ENCODE measurements at places on chromosomes 7 and 10.

GRCh38 chr7:47503281-47503680 is 78.6 kb downstream of the TNS3 start:
- DNase-seq, result no peak

- no peak for DNase-seq
Measured at GRCh38 chr7:5582532-5582935, 158.9 kb upstream of the TNRC18 start.

- DNase-seq, result no peak
Measured at GRCh38 chr7:27062946-27063345, 32.9 kb downstream of the HOXA1 start.

- no peak for DNase-seq
Measured at GRCh38 chr10:112649006-112649821, 202.2 kb downstream of the VTI1A start.

- DNase-seq, result no peak
Measured at GRCh38 chr10:71059943-71060342, 152.4 kb upstream of the UNC5B start.

- no peak for DNase-seq
Measured at GRCh38 chr10:1594372-1595241, 142.7 kb downstream of the ADARB2 start.

- no peak for DNase-seq
Measured at GRCh38 chr10:78712147-78712546, 356.6 kb upstream of the ZMIZ1 start.

DNA sequence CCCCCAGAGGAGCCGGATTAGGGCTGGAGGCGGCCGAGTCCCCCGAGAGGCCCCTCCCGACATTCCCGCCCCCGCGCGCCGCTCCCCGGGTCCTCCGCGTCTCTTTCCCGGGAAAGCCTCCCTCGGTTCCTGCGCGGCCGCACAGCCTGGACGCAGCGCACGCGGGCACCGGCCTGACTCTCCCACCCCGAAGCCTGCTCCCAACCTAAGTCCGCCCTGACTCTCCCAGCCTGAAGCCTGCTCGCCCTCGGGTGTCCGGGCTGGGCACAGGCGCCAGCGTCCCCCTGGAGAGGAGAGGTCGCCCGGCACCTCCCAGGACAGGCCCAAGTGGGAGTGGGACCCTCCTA is 441 bp upstream of the VENTX start:
- no peak for DNase-seq

DNA sequence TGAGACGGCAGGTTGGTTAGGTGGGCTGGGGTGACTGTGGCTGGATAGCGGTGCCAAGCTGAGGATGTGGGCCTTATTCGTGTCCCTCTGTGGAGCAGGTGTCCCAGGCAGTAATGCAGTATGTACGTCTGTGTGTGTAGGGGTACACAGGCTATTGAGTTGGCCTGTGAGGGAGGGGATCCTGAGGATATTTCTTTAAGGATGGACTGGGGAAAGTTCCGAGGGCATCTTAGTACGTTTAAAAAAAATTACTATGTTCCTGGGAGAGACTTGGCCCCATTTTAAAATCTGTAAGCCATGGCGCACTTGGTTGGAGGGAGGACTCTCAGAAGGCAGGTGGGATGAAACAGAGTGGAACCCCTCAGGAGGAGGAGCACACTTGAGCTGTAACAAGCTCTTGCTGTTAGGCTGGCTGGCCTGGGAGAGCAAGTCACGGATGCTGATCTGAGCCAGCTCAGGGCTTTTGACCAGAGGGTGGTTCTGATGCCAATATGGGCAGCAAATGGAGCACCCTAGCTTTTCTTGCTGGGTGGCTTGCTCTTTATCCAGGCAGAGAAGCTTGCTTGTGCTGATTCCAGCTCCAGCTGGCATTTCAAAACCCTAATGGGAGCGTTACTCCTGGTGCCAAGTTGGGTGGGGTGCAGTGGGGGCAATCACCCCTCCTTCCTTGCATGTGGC is 765 bp downstream of the WBP1L start:
- DNase-seq, result peak; percentile 30

- DNase-seq, result peak; percentile 34
Measured at GRCh38 chr10:91944880-91945630, 21.5 kb downstream of the BTAF1 start.

DNA sequence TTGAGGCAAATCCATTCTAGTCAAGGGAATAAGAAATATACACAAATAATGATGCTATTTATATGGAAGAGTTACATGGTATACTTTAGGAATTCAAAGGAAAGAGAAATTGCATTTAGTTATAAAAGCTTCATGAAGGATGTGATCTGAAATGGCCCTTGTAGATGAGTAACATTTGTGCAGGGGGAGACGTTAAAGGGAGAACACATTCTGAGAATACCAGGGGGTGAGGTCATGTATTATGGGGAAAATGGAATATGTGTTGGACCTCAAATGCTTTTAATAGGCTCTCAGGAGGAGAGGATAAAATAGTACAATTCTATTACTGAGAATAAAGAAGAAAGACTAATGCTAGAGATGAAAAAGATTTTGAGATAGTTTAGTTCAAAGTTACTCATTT is 122.5 kb upstream of the NOBOX start:
- DNase-seq, result no peak

DNA sequence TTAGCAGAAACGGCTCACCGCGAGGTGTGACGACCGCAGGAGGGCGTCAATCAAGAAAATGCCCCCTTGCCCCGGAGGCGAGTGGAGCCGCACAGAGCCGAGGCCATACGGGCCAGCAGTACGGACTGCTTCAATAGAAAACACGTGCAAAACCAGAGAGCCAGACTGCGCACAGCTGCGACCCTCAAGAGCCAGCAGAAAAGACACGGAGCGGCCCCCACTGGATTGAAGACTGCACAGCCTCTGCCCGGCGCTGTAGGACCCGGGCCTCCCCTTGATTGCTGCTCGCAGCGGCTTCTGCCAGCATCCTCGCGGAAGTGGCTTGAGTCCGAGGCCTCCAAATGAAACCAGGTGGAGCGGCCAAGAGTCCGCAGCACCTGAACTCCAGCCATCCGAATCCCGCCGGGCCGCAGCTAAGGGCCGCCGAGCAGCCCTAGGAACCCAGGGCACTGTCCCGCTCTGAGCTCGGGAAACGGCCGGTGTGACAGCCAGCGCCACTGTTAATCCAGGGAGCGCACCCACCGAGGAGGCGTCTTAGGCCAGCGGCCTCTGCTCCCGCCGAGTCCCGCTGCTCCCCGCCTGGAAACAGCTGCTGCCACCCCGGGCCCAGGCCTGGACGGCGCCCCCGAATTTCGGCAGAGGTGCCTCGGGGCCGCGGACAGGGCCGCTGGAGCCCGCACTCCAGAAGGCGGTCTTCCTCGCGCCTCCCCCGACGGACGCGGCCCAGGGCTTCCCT is 660 bp upstream of the HHEX start:
- peak; percentile 45 for DNase-seq

GRCh38 chr7:46993396-46993795 is 588.5 kb downstream of the TNS3 start:
- DNase-seq, result no peak

DNA sequence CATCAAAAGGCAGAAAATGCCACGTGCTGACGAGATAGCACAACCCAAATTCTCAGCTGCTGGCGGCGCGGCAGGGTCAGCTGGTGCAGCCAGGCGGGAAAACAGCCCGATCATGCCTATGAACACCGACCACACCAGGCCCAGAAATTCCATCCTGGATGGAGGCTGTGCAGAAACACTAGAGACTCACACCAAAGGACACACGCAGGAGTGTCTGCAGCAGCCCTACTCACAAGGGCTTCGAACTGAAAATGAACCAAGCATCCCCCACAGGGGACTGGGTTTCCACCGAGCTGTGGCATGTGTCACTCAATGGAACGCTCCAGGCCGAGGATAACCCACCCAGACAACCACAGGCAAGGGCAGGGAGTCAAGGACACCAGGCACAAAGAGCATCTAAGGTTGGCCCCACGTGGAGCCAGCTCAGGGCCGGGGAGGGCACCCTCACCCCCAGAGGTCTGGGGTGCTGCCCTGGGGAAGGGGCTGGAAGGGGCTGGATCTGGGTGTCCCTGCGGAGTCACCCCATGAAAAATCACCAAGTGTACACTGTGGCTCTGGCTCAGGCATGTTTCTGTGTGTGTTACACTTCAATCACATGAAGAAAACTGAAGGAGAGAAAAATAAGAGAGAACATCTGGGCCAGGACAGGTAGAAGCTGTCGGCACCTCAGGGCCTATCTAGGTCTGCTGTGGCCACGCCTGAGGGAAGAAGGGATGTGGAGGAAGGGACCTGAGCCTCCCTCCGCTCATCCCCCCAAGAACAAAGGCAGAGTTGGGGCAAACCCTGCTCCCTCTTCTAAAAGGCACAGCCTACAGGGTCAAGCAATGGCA is 33.0 kb downstream of the RASGEF1A start:
- DNase-seq, result peak; percentile 14

- DNase-seq, result no peak
Measured at GRCh38 chr10:61486738-61487396, 33.7 kb upstream of the TMEM26 start.

DNA sequence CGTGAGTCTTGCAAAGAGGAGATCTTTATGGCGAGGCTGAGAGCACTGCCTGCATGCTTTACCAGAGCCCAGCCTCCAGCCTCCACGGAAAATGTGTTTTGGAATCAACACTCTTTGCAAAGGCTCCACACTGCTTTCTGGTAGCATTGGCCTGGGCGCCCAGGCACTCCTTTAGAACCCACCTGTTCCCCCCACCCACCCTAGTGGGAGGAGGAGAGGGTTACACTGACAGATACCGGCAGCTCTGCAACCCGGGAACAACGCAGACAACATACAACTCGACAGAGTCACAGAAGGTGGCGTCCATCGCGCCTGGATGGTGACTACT is 5.5 kb upstream of the MNX1 start:
- no peak for DNase-seq

DNA sequence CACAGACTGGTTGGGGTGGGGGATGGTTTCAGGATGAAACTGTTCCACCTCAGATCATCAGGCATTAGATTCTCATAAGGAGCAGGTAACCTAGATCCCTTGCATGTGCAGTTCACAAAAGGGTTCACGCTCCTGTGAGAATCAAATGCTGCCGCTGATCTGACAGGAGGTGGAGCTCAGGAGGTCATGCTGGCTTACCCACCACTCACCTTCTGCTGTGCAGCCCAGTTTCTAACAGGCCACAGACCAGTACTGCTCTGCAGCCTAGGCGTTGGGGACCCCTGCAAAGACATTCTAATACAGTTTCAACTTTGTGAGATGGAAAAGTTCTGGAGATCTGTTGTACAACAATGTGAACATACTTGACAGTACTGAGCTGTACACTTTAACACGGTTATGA is 39.9 kb downstream of the STRA8 start:
- DNase-seq, result no peak

DNA sequence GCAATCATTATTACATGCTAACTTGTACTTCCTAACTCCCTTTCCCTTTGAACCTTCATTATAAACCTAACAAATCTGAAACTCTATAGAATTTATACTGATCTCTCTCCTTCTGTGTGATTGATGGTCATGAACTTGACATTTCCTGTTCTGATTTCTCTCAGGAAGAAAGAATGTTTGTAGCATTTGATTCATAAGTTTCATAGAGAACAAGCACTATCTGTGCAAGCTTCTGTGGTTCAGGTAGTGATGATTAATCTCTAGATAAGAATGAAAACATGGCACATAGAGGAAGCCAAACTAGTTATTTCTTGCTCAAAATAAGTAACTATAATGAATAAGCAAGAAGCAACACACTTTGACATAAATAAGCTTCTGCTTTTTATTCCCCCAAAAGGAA is 34.2 kb downstream of the TFPI2 start:
- no peak for DNase-seq

DNA sequence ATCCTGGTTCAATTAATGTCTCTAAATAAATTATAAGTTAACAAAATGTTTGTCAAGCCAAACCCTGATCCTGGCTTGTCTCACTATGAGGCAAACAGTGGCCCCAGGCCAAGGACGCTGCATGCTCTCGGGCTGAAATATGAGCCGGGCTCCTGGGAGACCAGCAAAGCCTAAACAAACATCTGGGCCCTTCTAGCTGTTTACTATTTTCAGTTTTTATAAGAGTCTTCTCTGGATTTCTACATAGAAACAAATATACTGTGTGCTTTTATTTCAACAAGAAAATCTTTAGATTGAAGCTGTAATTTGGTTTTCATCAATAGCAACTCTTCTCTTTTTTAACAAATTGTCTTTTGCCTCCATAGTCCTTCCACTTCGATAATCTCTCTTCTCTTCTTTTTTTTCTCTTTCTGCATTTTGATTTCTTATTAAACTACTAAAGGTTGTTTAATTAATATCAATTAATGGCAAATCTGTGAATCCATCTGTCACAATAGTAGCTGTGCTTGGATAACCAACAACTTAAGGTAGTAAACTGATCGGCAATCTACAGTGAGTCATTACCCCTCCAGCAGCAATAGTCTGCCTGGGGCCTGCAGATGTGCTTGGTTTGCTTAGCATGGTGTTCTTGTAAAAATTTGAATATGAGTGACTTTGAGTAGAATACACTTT is 83.3 kb upstream of the DNAJC1 start:
- DNase-seq, result no peak

- no peak for DNase-seq
Measured at GRCh38 chr10:34295142-34295548, 520.0 kb downstream of the PARD3 start.

GRCh38 chr10:83332690-83333089 is 806.6 kb upstream of the GHITM start:
- no peak for DNase-seq

DNA sequence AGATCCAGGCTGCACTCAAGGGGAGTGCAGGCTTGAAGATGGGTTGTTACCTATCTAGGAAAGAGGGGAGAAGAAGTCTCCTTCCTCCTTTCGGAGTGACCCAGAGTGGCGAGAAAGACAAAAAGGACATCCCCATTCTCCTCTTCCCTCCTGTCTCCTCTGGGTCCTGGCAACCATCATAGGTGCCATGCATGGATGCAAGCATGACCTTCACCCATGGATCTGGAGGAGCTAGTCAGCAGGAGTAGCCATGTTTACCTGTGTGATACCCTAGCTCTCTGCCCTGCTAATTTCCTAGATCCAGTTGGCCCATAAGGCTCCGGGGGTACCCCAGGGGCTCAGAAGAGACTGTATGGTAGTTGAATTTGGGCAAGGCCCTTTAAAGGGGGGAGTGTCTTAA is 17.2 kb upstream of the CROT start:
- no peak for DNase-seq

- DNase-seq, result no peak
Measured at GRCh38 chr7:75888464-75889222, 9.8 kb downstream of the RHBDD2 start.

Data from activated T-cell treated with anti-CD3 and anti-CD28 coated beads, Interleukin-2, amount 50 U/mL, for 48 hours (primary cell).